ENCODE measurements at places on chromosomes 2 and 18.

GRCh38 chr18:21100678-21101077 is 10.9 kb downstream of the ROCK1 start:
- DNase-seq = no peak

- no peak for DNase-seq
Measured at GRCh38 chr2:48855142-48855541, 99.6 kb upstream of the LHCGR start.

- no peak for DNase-seq
Measured at GRCh38 chr18:58201733-58202730, 158.0 kb downstream of the NEDD4L start.

DNA sequence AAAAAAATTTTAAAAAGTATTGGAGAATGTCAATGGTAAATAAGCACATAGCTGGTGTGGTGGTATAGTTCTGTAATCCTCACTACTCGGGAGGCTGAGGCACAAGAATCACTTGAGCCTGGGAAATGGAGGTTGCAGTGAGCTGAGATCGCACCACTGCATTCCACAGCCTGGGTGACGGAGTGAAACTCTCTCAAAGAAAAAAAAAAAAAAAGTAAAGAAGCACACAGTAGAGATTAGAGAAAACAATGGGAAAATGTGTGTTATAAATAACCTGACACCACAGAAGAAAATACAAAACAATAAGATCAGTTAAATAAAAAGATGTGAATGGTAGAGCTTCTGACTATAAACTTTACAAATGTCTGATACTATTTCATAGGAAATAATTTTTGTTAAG is 163.7 kb upstream of the WDSUB1 start:
- no peak for DNase-seq

DNA sequence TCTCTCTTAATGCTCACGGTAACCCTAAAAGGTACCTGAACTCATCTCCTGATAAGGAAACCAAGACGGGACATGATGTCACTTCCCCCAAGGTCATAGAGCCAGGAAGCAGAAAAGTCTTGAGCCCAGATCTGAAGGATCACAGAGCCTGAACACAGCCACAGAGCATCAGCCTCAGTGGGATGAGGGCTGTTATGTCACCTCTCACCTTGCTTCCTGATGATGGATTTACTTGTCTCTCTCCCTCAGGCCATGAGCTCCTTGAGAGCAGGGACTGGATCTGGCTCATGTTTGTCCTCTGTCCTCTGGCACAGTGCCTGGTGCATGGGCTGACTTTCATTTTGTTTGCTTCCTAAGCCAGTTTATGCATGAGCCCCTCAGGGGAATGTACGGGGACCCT is 54.2 kb downstream of the SERTAD2 start:
- DNase-seq = no peak

Measured in tibial artery (tissue), 4 donors.